ENCODE measurements at places on chromosomes 1 and 21.

DNA sequence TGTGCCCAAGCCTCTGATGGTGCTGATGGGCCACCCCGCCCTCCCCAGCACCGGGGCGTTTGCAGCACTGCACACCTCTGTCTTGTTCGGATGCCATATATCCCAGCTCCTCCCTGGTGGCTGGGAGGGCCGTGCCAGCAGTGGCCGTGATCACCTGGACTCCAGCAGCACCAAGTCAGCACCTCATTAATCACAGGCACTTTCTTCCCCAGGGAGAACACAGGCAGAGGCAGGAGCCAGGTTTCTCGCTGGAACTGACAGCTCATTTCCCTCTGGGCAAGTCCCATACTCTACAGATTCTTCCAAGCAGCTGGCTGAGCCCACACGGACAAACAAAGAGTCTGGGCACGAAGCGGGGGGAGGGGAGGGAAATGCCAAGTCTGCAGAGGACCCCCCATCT, 141.7 kb upstream of the EDN2 start:
- no peak for DNase-seq

DNA sequence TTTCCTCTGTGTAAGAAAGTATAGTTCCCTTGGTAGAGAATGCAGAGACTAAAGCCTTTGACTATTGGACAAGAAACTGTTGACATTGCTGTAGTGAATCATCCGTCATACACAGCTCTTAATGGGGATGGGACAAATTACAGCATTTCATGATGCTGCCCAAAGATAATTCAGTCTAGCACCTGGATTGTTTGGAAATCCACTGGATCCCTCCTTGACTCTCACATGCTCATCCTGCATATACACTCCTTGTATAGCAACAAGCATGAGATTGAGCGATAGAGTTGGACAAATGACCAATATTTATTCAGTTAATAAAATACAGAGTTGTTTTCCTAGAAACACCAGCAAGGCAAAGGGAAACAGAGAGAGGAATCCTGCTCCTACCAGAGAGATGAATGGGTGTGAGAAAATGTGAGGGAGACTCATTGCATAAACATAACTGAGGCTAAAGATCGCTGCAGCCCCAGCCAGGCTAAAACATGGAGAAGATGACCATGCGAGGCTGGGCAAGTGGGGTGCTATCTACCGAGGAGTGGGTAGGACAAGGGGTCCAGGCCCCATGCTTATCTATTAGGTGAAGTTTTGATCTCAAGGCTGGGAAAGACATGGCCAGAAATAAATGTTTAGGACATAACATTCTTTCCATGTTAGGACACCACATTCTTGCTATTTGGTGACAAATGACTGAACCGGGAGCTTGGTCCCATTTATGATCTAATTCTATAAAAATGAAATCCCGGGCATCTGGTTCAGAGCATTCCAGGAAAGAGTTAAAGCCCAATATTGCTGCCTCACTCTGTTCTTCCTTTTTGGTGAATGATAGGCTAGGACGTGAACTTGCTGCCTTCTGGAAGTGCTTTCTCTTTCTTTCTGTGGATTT, 153.2 kb downstream of the TGFB2 start:
- no peak for DNase-seq

DNA sequence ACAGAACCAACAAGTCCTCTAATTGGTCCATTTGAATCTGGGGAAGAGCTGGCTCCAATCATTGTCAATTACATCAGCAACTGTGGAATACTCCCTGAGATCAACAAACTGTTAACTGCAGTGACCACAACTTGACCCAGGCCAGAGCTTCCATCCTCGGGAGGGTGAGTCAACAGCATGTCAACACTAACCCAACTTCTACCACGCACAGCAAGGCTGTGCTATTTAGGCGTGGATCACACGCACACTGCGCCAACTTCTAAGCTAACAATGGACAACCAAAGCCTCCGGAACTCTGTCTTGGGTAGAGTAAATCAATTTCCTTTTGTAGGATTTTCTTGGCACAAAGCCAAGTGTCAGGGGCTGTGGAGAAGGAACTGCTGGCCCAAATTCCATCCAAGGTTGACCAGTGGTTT, 30.4 kb downstream of the APP start:
- no peak for DNase-seq

DNA sequence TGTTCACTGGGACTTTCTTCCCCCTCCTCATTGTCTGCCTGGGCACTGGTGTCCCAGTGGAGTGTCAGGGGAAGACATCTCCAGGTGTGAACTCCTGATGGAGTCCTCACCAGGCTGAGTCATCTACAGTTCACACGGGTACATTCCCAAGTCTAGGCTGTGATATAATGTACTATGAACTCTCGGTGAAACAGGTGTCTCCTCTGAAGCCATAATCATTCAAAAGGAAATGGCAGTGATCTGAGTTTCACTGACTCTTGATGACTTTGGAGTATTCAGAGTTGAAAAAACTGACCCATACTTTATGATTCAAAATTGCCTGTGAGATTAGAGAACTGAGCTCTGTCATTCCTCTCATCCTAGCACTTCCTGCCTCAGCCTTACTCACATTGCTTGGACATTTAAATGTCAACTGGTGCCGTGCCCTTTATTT, 9.1 kb downstream of the LAMC2 start:
- DNase-seq = no peak

GRCh38 chr1:228750915-228751314, 15.6 kb downstream of the RHOU start:
- DNase-seq = no peak

- no peak for DNase-seq
Measured at GRCh38 chr1:103087256-103087655, 21.1 kb downstream of the COL11A1 start.

DNA sequence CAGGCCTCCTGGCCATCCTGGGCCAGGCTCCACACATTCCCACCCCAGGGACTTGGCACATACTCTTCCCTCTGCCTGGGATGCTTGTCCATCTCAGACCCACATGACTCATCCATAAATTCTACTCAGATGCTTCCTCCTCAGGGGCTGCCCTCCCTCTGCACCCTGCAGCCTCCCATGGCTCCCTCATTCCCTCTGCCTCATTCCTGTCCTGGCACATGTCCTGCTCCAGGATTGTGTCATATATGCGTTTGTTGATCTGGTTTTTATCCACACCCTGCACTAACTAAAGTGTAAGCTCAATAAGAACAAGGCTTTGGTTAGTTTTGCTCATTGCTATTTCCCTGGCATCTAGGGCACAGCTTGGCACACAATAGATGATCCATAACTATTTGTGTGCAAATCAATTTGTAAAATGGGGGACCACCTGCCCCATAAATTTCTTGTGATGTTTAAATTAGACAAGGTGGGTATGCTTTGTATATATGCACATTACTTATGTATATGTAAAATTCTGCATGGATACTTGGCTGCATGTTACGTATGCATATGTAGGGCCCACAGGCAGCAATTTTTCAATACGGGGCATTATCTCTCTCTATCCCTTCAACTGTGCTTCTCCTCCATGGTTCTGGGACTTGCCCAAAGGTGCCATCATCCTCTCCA, 191.4 kb downstream of the PTPRU start:
- no peak for DNase-seq

DNA sequence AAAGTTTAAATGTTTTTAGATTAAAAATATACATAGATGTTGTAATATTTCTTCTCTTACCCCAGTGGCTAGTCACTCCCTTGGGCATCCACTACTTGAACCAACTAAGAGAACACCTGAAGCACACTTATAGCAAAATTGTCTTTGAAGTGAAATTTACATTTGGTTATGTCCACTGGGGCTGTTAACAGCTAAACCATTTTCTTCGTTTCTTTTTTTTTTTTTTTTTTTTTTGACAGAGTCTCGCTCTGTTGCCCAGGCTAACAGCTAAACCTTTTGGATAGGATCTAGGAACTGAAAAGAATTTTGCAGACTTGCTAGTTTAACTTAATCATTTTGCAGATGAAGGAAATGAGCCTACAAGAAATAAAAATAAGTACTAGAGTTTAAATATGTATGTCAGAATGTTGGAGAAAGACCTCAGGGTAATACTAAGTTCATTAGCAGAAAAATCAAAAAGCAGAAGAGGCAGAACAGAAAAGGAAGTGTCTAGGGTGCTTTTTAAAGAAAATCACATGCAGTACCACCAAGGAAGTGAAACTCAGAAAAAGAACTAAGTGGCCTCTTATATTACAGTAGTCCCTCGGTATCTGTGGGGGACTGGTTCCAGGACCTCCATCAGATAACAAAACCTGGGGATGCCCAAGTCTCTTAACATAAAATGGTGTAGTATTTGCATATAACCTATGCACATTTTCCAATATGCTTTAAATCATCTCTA, 11.8 kb downstream of the DRAM2 start:
- no peak for DNase-seq

DNA sequence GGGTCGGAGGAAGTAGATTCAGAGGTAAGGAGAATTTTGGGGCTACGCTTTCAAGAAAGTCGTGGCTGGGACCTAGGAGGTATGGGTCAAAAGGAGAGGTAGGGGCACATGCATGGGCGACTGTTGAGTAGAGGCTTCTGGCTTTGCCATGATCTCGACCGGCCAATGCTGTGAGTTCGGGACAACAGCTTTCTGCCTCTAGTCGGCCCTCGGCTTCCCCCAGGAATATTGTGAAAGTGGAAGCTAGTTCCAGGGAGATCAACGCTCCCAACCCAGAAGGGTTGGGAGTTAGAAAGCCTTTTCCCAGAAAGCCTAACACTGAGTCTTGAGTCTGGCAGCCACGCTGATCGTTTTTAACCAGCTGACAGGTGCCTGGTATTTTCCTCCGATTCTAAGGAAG, 69.0 kb downstream of the ZNF678 start:
- DNase-seq = no peak

DNA sequence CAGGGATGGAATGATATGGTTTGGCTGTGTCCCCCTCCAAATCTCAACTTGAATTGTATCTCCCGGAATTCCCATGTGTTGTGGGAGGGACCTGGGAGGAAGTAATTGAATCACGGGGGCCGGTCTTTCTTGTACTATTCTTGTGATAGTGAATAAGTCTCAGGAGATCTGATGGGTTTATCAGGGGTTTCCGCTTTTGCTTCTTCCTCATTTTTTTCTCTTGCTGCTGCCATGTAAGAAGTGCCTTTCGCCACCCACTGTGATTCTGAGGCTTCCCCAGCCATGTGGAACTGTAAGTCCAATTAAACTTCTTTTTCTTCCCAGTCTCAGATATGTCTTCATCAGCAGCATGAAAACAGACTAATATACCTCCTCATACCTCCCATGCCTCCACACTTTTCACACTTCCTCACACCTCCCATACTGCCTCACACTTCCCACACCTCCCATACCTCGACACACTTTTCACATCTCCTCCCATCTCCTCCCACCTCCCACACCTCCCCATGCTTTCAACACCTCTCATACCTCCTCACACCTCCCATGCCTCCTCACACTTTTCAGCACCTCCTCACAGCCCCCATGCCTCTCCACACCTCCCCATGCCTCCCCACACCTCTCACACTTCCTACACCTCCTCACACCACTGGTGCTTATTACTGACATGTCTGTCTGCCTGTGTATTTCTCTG, 21.3 kb downstream of the GPR137B start:
- no peak for DNase-seq

DNA sequence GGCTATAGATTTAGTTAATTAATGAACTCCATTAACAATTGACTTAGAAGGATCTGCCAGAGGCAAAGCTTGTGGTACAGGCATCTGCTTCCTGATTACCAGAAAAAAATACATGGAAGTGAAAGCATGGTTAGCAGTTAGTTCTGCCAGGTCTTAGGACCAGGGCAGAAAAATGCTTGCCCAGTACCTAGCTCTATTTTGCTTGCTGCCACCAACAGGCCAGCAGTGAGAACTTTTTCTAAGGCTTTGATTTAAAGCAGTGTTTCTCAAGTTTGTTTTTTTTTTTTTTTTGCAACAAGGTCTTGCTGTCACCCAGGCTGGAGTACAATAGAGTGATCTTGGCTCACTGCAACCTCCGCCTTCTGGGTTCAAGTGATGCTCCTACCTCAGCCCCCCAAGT, 16.4 kb upstream of the MTF1 start:
- no peak for DNase-seq

DNA sequence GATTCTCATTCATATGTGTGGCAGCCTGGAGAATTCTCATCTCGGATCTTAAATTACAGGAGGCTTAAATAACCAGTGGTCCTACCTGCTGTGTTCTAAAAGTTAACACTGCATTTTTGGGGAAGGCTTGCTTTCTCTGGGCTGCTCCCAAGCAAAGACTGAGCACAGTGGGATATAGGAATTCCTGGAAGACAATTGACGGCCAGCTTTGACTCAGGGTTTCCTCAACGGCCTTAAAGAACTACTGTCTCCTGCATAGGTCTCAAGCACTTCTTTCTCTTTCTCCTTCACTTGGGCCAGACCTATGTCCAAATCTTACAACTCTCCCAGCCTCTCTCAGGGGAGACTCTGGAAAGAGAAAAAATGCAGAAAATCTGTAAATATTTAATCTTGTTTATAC, 1.0 kb upstream of the KRTAP13-3 start:
- no peak for DNase-seq

DNA sequence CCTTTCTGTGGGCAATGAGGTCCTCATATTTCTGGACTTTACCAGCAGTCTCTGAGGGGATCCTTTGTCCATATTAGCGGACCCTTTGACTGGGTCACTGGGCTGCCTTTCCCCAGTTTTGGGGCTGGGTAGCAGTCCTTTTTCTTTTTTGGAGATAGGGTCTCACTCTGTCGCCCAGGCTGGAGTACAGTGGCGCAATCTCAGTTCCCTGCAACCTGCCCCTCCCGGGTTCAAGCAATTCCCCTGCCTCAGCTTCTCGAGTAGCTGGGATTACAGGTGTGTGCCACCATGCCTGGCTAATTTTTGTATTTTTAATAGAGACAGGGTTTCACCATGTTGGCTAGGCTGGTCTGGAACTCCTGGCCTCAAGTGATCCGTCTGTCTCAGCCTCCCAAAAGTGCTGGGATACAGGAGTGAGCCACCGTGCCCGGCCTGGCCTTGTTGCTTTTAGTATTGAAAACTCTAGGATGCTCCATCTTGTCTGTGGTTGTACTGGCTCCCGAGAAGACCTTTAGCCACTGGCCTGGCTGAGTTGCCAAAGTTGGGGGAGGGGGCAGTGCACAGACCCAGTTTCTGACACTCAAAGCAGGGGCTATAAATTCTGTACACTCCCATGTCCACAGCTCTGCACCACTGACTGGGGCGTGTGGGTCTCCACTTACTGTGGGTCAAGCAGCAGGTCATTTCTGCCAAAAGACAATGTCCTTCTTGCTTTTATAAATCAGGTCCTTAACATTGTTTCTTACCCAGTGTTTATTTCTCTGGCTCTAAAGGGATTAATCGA, 33.1 kb downstream of the MAN1C1 start:
- peak; percentile 4 for DNase-seq

DNA sequence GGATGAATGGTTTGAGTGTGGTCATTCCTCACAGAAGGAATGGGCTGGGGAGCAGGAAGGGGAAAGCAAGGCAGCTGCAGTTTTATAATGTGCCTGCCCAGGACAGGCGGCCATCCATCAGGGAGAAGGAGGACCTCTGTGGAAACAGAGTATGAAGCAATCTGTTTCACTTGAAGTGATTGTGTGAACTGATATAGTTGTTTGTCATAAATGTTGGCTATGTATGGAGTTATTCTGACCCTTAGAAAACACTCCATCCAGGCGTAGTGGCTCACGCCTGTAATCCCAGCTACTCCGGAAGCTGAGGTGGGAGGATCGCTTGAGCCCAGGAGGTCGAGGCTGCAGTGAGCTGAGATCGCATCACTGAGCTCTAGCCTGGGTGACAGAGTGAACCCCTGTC, 46.5 kb downstream of the NENF start:
- no peak for DNase-seq

- no peak for DNase-seq
Measured at GRCh38 chr1:63103682-63104081, 218.7 kb upstream of the FOXD3 start.

Measured in D341Med (cell line).